ENCODE measurements at places on chromosomes 3 and 15. TPM values are rescaled to one million over a fixed set of nuclear protein-coding genes. Genes with fewer than 3 reads are reported as not detected.

DNA sequence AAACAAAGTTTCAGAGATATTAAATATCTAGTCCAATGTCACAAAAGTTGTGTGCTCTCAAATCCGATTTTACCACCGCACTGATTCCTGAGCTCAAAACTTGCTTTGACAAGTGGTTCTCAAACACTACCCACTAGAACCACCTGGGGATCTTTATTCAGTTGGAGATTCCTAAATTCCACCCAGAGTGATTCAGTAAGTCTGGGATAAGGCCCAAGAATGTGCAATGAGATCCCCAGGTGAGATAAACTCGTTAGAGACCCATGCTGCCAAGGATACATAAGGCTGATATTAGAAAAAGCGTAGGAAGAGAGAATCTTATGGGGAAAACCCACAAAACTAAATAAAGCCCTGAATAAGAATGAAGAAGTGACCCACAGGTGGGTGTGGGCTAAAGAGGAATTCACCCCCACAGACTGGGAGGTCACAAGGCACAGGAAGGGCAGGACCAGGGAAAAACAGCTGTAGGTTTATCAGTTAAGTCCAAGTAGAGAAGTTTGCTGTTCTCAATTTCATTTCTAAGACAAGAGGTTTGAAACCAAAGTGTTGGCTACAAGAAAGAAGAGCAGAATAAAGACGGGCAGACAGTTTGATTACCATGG lies 11.5 kb upstream of the RPS17 start:
- DNase-seq, result no peak

GRCh38 chr3:54349231-54349652 lies 226.9 kb downstream of the CACNA2D3 start:
- no peak for DNase-seq

DNA sequence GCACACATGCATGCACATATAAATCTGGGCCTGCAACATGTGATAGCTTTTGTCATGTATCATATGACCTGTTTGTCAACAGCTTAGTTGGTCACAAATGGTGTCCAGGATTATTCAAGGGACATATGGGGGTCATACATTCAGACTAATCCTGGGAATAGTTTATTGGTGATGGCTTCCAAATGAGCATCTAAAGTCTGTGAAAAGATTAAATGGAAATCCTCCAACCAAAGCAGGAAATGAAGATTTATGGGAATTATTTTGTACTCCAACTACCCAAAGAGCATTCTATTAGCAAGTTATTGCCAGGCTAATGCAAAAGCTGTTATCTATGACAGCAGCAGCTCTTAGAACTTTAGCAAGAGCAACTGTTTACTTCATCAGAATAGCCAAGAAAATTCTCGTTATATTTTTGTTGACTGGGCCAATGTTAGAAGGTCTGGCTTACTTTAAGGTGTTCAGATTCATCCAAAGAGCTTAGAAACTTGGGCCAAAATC lies 7.1 kb downstream of the FSTL1 start:
- no peak for DNase-seq

DNA sequence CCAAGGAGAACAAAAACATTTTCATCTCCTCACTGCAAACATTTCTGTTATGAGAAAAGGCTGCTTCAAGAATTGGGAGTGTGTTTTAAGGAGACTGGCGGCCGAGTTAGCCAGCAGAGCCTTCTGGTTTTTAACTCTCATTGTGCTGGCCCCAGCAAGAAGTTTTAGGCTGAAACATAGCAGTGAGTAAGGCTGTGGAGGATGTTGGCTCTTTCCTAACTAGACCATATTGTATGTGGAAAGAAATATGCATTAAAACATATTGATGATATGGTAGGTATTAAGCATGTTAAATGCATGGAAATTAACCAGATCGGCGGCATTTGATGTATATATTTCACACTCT lies 90.7 kb downstream of the TIGIT start:
- DNase-seq, result no peak

DNA sequence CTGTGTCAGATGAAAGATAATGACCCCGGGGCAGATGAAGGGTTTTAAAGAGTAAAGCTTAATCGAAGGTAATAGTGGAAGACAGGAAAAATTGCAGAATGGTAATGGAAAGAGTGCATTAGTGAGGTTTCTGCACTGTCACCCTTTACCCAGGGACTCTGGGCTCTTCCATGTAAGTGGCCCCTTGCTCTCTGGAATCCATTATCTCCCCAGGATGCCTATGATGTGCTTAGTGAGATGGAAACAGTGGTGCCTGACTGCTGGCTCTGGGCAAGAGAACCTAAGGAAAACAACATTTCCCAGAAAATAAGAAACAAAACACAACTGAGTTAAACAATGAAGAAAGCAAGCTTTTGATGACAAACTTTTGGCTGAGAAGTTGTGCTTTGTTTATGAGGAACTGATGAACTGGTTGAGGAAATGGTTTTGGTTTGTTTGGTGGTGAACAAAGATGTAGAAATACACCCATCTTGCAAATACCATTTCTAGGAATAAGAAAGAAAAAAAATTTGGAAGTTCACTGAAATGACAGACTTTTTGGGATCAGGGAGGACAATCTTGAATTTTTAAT lies 119.9 kb upstream of the RASGRP1 start:
- DNase-seq, result no peak

GRCh38 chr3:53162672-53163443 lies 1.8 kb downstream of the PRKCD start:
- DNase-seq, result no peak

GRCh38 chr3:151293127-151293526 lies 14.8 kb upstream of the P2RY14 start:
- DNase-seq, result no peak

- DNase-seq, result no peak
Observed at GRCh38 chr3:21170964-21171363, 580.0 kb downstream of the ZNF385D start.

- no peak for DNase-seq
Observed at GRCh38 chr3:191120447-191121298, 78.4 kb upstream of the OSTN start.

- peak; percentile 67 for DNase-seq
Observed at GRCh38 chr15:46312133-46312740, 677.4 kb downstream of the SQOR start.

DNA sequence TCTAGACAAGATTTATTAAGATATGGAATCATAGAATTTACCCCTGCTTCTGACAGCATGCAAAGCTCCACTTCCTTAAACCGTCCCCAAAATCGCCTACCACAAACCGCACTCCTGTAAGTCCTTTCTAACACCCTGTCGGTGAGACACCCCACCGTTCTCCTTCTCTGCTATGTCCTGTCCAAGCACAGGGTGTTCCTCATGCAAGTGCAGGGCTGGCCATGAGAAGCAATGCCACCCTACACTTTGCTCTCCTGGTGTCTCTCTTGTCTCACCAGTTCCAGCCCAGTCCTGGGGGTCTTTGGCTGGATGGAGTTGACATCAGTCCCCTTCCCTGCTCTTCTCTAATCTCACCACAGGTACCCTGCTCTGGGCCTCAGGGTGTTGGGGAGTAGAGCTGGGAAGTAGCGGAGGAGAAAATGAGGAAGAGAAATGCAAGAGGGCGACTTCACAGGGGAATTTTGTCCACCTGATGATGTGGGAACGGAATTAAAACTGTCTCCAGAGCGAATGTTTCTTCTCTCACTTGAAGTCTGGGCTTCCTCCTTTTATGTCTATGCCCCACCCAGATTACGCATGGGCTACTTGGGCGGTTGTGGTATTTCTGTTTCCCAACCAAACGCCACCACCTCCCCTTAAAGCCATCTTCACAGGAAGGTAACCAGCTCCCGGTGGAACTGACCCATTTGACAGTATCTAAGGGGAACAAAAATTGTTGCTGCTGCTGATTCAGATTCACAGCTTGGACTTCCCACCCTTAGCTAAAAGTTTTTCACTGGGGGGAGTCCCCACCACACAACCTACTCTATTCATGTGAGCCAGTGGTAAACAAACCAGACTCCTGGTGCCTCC lies 49.9 kb downstream of the CASR start:
- no peak for DNase-seq

- DNase-seq, result no peak
Observed at GRCh38 chr3:180808823-180809575, 103.5 kb upstream of the FXR1 start.

GRCh38 chr15:49506341-49506740 lies 83.3 kb downstream of the FGF7 start:
- DNase-seq, result no peak

- no peak for DNase-seq
Observed at GRCh38 chr15:45126535-45127158, 3.0 kb downstream of the DUOXA1 start.

GRCh38 chr3:151901644-151902285 lies 28.3 kb downstream of the SUCNR1 start:
- DNase-seq, result no peak

- no peak for DNase-seq
Observed at GRCh38 chr3:78941587-78941986, 826.2 kb downstream of the ROBO1 start.

DNA sequence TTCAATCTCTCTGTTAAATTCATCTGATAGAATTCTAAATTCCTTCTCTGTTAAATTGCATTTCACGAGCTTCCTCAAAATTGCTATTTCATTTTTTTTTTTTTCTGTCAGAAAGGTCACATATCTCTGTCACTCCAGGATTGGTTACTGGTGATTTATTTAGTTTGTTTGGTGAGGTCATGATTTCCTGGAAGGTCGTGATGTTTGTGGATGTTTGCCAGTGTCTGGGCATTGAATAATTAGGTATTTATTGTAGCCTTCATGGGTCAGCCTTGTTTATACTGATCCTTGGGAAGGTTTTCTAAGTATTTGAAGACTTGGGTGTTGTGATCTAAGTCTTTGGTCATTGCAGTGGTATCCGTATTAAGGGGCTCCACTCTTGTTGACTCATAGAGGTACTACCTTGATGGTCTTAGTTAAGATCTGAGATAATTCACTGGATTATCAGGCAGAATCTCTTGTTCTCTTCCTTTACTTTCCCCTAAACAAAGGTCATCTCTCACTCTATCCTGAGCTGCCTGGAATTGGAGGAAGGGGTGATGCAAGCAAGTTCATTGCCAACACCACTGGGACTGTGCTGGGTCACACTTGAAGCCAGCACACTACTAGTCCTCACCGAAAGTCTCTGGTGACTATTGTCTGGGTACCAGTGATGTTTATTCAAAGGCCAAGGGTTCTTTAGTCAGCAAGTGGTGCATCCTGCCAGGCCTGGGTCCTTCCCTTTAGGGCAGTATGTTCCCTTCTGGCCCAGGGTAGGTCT lies 231.1 kb downstream of the GBE1 start:
- DNase-seq, result no peak

- DNase-seq, result no peak
Observed at GRCh38 chr15:41490355-41490754, 3.3 kb upstream of the ITPKA start.

- DNase-seq, result no peak
Observed at GRCh38 chr3:30308131-30308530, 298.3 kb upstream of the TGFBR2 start.

DNA sequence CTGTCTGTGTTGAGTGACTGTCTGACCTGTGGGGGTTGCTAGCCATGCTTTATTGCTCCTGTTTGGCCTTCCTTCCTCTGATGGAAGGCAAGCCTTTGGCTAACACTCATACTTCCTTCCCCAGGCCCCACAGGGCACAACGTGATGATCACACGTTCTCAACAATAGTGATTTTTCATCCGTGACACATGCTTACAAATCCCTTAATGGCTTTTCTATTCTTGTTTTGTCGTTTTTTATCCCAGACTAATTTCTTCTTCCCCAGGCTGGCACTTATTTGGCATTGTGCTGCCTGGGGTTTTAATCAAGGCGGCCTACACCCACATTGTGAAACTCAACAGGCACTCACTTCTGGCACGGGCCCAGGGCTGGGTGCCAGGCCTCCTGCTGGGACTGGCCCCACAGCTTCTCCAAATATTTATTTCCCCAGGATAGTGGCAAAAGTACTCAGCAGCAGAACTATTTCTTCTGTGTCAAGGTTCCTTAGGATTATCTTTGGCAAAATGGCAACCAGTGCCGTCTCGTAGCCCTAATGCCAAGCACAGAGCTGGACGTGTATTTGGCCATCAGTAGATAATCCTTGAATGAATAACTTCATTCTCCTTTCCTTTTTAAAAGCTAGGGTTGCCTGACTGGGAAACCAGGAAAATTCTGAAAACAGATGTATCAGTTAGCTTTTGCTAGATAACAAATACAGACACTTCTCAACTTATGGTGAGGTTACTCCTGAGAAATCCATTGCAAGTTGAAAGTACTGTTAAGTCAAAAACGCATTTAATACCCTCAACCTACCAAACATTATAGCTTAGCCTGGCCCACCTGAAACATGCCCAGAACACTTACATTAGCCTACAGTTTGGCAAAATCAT lies 30.6 kb downstream of the CMTM7 start:
- DNase-seq, result peak; percentile 95

DNA sequence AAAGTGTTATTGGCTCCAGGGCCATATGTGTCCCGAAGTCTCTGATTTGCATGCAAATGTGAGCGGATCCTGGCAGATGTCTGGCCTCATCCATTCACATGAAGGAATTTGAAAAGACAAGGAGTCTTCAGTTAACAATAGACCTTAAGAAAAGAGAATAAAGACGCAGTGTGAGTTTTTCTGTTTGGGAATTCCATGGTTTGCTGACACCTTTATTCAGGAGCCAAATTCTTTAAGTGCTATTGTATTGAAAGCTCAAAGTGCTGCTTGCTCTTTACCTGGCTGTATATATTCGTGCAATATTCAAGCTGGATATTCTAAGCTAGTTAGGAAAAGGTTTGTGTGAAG lies 2.2 kb downstream of the LRRN1 start:
- no peak for DNase-seq

- DNase-seq, result no peak
Observed at GRCh38 chr3:52099001-52099401, 42.6 kb upstream of the DUSP7 start.

GRCh38 chr15:92623435-92623834 lies 32.1 kb downstream of the FAM174B start:
- DNase-seq, result peak; percentile 42

- no peak for DNase-seq
Observed at GRCh38 chr15:47773143-47773542, 55.8 kb downstream of the SEMA6D start.

DNA sequence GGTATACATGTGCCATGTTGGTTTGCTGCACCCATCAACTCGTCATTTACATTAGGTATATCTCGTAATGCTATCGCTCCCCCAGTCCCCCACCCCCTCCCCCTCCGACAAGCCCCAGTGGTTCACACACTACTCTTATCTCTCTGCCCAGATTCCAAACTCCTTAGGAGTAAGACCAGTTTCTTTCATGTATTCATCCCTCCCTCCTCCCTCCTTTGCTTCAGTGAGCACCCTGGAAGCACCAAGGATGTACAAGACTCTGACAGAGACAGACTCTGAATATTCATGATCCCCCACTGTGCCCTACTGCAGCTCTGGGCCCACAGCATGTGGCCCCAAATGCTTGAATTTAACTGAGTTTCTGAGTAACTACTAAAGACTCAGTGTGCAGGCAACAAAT lies 113.8 kb upstream of the RAD18 start:
- no peak for DNase-seq

EXD1 gene
- not detected for total RNA-seq

IMPDH2 gene
- 59.6 TPM for total RNA-seq

SYNPR gene
- not detected for total RNA-seq

ZBTB11 gene
- total RNA-seq, result 12.0 TPM

GALNT15 gene
- 7.0 TPM for total RNA-seq

C3orf20 gene
- not detected for total RNA-seq

IL12A gene
- total RNA-seq, result 0.32 TPM

ZNF621 gene
- 8.6 TPM for total RNA-seq

OR5K3 gene
- total RNA-seq, result not detected

NME9 gene
- total RNA-seq, result 0.59 TPM
